ENCODE measurements at places on chromosomes 12 and 14. TPM values are rescaled to one million over a fixed set of nuclear protein-coding genes. Genes with fewer than 3 reads are reported as not detected.

DNA sequence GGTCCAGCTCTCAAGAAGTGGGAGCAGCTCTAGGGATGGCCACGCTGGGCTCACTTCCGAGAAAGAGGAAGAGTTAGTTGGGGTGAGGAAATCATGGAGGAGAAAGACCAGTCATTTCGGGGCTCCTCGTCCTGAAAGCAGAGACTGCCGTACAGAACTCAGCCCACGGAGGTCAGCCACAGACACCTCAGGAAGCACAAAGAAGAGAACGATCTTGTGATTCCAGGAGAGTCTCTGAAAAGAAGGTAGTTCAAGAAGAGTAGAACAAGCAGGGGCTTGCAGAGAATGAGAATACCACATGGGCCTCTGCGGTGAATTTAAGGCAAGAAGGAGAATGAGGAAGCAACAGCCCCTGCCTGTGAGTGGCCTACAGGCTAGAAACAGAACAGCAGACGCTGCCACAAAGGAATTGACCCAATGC is 311.9 kb downstream of the CACNA1C start:
- H3K27ac ChIP-seq: no peak overlapping the region
- DNase-seq: no peak
- H3K36me3 ChIP-seq: no peaks in the 10 kb centered on the region
- no peak overlapping the region for H3K4me3 ChIP-seq
- no peaks in the 10 kb centered on the region for H3K4me1 ChIP-seq

GRCh38 chr14:75379930-75380270 is 47.9 kb upstream of the JDP2 start:
- no peak overlapping the region for H3K4me3 ChIP-seq
- H3K27ac ChIP-seq: peak overlapping the region; percentile 81
- DNase-seq: peak; percentile 42
- no peaks in the 10 kb centered on the region for H3K27me3 ChIP-seq
- H3K36me3 ChIP-seq: no peaks in the 10 kb centered on the region
- H3K4me1 ChIP-seq: peaks cover 35% of the 10 kb centered on the region

DNA sequence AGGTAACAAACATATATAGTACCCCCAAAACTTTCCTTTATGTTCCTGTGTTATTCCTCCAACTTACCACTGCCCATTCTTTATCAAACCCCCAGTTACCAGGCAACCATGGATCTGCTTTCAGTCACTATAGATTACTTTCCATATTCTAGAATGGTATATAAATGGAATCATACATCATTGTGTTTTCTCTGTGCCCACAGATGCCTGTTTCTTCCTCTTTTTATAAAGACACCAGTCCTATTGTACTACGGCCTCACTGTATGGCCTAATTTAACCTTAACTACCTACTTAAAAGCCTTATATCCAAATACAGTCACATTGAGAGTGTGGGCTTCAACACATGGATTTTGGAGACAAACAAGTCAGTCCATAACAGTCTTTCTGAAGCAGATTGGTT is 2.6 kb downstream of the TAS2R14 start:
- H3K27ac ChIP-seq: no peak overlapping the region
- 0 out of 2 replicates have a peak, but pooled peaks cover 4% of the 10 kb centered on the region for H3K4me1 ChIP-seq
- DNase-seq: no peak
- H3K36me3 ChIP-seq: no peaks in the 10 kb centered on the region

- H3K27me3 ChIP-seq: no peaks in the 10 kb centered on the region
- H3K27ac ChIP-seq: peak overlapping the region; percentile 31
- no peaks in the 10 kb centered on the region for H3K4me1 ChIP-seq
Observed at GRCh38 chr12:25102402-25102801, 92.6 kb downstream of the DNAI7 start.

Gene TSHR
- total RNA-seq: not detected

Gene AKAP3
- 1.6 TPM for total RNA-seq

Gene PSMB5
- 172 TPM for total RNA-seq

DNA sequence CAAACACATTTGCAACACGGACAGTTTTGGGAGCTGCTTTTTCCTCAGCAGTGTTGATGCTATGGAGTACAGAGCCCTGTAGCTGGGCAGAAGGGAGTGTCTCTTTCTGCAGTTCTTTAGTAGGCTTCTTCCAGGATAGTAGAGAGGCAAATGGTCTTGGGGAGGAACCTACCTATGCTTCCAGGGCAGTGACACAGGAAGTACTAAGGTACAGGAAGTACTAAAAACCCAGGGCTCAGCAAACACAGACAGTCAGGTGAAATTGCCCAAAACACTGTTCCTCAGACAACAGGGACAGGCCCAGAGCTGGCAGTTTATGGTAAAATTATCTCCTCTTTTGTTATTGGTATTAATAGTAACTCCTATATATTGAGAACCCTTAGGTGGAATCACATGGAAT is 217.6 kb downstream of the TTC8 start:
- H3K27me3 ChIP-seq: no peaks in the 10 kb centered on the region
- H3K4me3 ChIP-seq: no peak overlapping the region
- H3K27ac ChIP-seq: no peak overlapping the region
- no peak for DNase-seq
- H3K36me3 ChIP-seq: no peaks in the 10 kb centered on the region
- 0 out of 2 replicates have a peak, but pooled peaks cover 4% of the 10 kb centered on the region for H3K4me1 ChIP-seq

Gene HCAR2
- 0.18 TPM for total RNA-seq

- H3K4me1 ChIP-seq: no peaks in the 10 kb centered on the region
- no peak overlapping the region for H3K27ac ChIP-seq
Observed at GRCh38 chr14:33118668-33119067, 180.0 kb downstream of the NPAS3 start.

DNA sequence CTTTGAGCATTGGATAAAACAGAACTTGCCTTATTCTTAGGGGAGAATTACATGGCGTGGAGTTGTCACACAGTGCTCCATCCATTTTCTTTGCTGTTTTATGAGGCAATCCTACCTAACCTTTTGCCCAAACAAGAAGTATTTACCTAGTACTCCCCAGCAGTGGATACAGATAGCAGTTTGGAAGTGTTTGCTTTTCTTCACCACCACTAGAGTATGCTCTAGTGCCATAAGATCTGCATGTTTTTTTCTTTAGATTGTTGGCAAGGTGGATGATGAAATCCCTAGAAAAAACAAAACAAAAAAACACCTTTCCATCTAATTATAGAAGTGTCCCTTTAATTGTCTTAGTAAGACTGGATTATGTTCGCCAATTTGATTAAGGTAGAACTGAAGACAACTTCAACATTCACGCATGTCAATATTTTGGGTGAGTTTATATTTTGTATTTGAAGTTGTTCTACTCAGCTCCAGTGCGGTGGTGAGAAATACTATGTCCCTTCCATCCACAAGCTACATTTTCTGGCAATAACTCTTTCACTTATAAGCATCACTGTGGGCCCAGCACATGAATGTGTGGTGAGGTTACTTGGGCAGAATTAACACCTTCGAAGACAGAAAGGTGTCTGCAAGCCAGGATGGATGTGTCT is 23.6 kb upstream of the TMEM260 start:
- no peaks in the 10 kb centered on the region for H3K36me3 ChIP-seq
- no peak overlapping the region for H3K27ac ChIP-seq
- no peak overlapping the region for H3K4me3 ChIP-seq
- DNase-seq: no peak
- H3K27me3 ChIP-seq: no peaks in the 10 kb centered on the region

GRCh38 chr12:126915309-126915708 is 1351.7 kb upstream of the TMEM132C start:
- H3K36me3 ChIP-seq: no peaks in the 10 kb centered on the region
- no peak for DNase-seq
- no peak overlapping the region for H3K4me3 ChIP-seq
- no peaks in the 10 kb centered on the region for H3K27me3 ChIP-seq
- H3K27ac ChIP-seq: no peak overlapping the region

DNA sequence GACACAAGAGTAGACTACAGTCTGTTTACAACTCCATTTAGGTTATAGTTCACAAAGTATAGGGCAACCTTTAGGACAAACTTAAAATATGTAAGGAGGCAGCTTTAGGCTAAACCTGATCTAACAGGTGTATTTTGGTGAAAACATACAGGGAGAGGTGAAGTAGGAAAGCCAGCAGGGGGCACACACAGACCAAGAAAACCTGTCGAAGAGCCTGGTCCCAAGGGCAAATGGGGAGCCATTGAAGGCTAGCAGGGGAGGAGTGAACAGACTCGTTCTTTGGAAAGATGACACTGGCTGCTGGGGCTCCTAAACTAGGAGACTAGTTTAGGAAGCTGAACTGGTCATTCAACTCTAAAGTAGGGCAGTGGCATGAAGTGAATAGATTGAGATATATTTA is 138.8 kb upstream of the WSCD2 start:
- no peak overlapping the region for H3K4me3 ChIP-seq
- no peak overlapping the region for H3K27ac ChIP-seq
- H3K27me3 ChIP-seq: no peaks in the 10 kb centered on the region

DNA sequence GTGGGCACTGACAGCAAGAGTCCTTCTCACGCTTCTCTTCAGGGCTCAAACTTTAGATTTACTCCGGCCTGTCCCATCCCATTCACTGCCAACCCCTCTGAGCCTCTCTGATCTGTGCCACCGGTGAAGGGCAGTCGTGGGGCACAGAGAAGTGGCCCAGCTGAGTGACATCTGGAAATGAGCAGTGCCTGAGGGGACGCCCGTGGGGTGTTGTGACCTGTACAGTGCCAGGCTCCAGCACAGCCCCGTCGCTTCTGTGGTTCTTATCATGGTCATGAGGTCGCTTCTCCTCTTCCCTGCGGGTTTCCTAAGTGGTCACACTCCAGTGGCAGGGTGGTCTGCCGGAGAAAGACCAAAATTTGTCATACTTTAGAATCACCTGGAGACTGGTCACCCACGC is 4.1 kb downstream of the BDKRB2 start:
- no peaks in the 10 kb centered on the region for H3K36me3 ChIP-seq
- no peaks in the 10 kb centered on the region for H3K27me3 ChIP-seq
- no peak overlapping the region for H3K27ac ChIP-seq
- no peak for DNase-seq

- H3K27me3 ChIP-seq: no peaks in the 10 kb centered on the region
- DNase-seq: no peak
- H3K36me3 ChIP-seq: no peaks in the 10 kb centered on the region
- no peaks in the 10 kb centered on the region for H3K4me1 ChIP-seq
Observed at GRCh38 chr12:105406497-105406896, 76.0 kb downstream of the C12orf75 start.

DNA sequence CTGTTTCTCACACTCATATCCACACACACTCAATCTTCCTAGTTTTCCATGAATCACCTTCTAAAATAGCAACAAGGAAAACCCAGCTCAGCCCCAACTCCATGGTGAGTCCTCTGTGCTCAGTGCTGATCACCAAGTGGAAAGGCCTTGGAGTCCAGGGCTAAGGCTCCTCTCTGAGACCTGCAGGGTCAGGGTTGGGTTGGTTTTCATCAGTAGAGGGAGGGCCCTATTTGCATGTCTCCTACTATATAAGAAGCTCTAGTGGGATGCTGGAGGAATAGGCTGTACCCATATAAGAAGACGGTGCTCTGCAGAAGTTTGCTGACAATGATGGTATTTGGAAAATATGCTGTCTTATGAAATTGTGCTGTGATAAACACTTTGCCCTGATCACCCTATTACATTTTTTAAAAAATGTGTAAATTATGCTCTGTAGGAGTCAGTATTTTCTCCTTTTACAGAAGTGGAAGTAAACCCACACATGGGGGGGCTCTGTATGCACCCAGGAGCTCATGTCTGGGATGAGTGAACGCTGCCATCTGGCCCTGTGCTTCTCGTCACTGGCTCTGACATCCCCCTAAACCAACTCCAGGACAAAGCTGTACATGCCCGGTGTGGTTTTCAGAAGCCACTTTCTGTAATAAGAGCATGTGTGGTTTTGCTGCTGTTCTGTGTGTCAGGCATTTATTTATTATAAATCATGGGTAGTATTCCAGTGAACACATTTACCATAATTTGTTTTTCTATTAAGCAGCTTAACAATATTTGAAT is 536.3 kb downstream of the TMEM121 start:
- DNase-seq: no peak
- H3K36me3 ChIP-seq: no peaks in the 10 kb centered on the region
- H3K4me1 ChIP-seq: no peaks in the 10 kb centered on the region
- H3K27me3 ChIP-seq: no peaks in the 10 kb centered on the region
- no peak overlapping the region for H3K27ac ChIP-seq
- no peak overlapping the region for H3K4me3 ChIP-seq

Gene ISM2
- total RNA-seq: 10.6 TPM

DNA sequence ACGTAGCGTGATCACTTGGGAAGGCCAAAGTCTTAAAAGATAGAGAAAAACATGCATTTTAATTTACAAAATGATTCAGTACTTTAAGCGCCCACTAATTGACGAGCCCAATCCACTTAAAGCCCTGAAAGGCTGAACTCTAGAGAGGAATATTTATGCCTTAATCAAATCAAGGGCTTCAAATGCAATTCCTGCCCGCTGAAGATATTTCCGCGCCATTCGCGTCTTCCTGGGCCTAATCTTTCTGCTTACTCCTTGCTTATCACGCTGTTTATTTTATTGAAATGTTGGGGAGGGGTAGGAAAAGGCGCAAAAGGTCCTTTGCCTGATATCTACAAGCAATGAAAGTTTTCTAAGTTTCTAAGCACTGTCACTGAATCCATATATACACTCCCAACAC is 4.0 kb downstream of the TBX3 start:
- H3K36me3 ChIP-seq: peaks cover 2% of the 10 kb centered on the region
- H3K4me1 ChIP-seq: peaks cover 10% of the 10 kb centered on the region

Gene IGF1
- total RNA-seq: 1.5 TPM

Gene FITM1
- total RNA-seq: 0.39 TPM

DNA sequence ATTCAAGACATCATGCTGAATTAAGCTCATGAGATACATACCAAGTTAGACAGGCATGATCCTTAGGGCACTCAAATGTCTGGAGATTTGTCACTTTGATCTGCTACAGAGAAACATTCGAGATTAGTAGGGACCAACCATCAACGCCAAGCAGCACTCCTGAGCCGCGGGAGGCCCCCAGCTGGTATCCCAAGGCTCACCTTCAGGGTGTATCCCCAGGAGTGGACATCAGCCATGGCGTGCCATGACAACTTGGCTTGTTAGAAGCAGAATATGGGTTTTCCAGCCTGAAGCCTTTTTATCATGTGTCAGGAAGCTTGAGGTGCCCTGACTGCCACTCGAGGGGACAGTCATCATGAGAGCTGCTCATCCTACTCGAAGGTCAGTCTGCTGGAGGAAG is 39.1 kb upstream of the GPHB5 start:
- H3K36me3 ChIP-seq: no peaks in the 10 kb centered on the region
- no peak for DNase-seq
- H3K27me3 ChIP-seq: no peaks in the 10 kb centered on the region
- no peak overlapping the region for H3K27ac ChIP-seq

Gene KLRC4
- total RNA-seq: not detected

- no peak for DNase-seq
- no peak overlapping the region for H3K27ac ChIP-seq
- no peak overlapping the region for H3K4me3 ChIP-seq
- 0 out of 2 replicates have a peak, but pooled peaks cover 6% of the 10 kb centered on the region for H3K4me1 ChIP-seq
- H3K27me3 ChIP-seq: no peaks in the 10 kb centered on the region
- no peaks in the 10 kb centered on the region for H3K36me3 ChIP-seq
Observed at GRCh38 chr14:61372842-61373555, 51.6 kb downstream of the PRKCH start.

DNA sequence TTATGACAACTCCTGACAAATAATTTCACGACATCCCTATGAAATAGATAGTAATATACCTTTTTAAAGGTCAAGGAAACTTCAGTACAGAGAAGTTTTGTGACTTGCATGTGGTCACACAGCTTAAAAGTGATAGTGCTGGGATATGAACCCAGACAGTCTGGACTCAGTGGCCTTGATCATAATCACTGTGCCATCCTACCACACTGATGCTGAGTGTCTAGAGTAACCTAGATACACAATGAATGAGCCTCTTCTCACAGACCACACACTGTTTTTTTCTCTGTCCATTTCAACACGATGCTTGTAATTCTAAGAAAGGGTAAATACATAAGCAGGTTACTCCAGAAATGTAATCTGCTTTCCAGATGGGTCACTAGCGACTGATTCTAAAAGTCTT is 88.2 kb downstream of the SYNE2 start:
- no peak for DNase-seq
- no peak overlapping the region for H3K4me3 ChIP-seq
- no peaks in the 10 kb centered on the region for H3K4me1 ChIP-seq
- H3K27ac ChIP-seq: no peak overlapping the region
